Renal cortex interstitium (tissue), 15 donors: ENCODE measurements at places on chromosomes 1 and 21. TPM values are rescaled to one million over a fixed set of nuclear protein-coding genes. Genes with fewer than 3 reads are reported as not detected.

The RHD gene
- 3.1 TPM for polyA plus RNA-seq

The MX2 gene
- 2.4 TPM for polyA plus RNA-seq

The FCAMR gene
- polyA plus RNA-seq = 8.1 TPM

The AMY1C gene
- not detected for polyA plus RNA-seq

The GLIS1 gene
- 2.2 TPM for polyA plus RNA-seq

The RNU1-3 gene
- polyA plus RNA-seq = not detected

The DDI2 gene
- 24.9 TPM for polyA plus RNA-seq

The RNU1-1 gene
- not detected for polyA plus RNA-seq

The PLA2G2F gene
- polyA plus RNA-seq = 0.17 TPM

The OR14A16 gene
- not detected for polyA plus RNA-seq

The AHCTF1 gene
- 63.4 TPM for polyA plus RNA-seq

The GLRX2 gene
- polyA plus RNA-seq = 13.3 TPM

- no peak for DNase-seq
These were observed 53.4 kb downstream of the PLXNA2 start for GRCh38 chr1:208190784-208191183.

- DNase-seq = no peak
These were observed 83.9 kb downstream of the ST6GALNAC5 start for GRCh38 chr1:76951153-76951552.

DNA sequence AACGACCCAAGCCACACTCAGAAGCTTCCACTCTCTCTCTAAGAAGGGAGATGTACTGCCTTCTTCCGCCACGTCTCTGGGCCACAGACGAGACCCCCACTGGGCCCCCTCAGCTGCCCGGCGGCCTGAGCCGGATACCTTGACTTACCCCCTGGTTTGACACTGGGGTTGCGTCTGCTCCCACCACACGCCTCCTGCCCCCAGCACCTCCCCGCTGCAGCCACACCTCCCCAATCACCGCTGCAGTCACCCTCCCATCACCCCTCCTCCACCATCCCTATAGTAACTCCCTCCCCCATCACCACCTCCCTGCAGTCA lies 10.7 kb downstream of the PANK4 start:
- DNase-seq = no peak

DNA sequence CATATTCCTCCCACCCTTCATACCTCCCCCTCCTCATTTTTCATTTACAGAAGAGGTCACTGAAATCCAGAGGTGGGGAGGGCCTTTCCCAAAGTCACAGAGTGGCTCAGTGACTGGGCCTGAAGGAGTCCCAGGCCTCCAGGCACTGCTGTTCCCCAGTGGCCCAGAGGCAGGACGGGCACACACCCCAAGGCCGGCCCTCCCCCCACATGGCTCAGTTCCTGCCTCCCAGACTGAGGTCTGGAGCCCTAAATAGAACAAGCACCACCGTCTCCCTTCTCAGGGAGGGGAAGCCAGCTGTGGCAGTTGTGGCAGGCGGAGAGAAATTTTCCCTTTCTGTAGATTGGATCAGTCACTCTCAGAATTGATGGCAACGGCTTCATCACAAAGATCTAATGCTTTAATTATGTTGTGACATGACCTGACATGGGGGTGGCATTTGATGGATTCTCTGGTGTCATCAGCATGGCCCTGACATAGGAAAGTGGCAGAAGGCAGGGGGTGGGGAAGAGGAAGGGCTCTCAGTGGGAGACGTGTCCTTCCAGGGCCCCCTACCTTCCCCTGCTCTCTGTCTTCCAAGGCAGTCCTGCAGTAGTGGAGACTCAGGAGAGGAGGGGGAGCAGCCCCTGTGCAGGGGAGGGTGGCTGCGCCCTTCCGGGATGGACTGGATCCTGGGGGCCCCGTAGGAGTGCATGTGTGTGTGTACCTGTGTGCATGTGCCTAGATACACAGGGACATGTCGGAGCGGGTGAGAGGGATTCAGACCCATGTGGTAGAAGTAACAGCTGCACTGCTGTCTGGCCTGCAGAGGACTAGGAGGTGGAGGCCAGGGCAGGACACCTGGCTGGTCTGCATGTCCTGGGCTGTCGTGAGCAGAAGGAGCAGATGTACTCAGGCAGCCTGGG lies 41.2 kb upstream of the FOXO6 start:
- DNase-seq = no peak

GRCh38 chr1:27086026-27086425 lies 68.9 kb downstream of the SLC9A1 start:
- no peak for DNase-seq

DNA sequence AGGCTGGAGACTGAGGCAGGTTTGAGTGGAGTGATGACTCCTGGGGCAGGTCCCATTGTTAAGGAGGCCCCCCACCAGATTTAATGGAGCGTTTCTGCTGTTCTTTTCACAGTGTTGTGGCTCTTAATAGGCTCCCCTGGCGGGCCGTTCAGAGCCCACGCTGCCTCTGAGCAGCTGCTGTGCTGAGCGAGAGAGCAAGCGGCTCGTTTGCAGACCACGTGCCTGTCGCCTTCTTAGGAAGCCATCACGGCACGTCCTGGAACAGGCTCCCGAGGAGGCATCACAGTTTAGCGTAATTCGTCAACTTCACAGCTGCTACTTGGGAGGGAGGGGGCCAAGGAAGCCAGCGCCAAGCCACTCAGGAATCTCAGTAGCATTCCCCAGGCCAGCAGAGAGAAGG lies 70.5 kb upstream of the CTTNBP2NL start:
- DNase-seq = no peak

GRCh38 chr1:145979746-145980456 lies 15.4 kb downstream of the POLR3GL start:
- no peak for DNase-seq

DNA sequence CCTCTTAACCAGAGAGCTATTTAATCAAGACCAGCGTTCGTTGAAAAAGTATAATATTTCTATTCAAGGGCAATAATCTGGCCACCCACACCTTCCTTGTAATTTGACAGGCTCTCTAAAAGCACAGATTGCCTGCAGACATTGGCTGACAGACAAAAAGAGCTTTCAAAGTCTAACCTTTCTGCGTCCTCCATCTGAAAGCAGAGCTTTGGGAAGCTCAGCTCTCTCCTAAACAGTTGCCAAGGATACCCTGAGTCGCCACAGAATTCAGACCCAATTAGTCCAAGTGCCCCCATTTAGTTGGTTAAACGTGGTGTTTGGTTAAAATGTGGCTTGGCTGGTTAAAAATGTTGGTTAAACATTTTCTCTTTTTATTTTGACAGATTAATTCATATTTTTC lies 33.7 kb upstream of the PLA2G2C start:
- DNase-seq = no peak

DNA sequence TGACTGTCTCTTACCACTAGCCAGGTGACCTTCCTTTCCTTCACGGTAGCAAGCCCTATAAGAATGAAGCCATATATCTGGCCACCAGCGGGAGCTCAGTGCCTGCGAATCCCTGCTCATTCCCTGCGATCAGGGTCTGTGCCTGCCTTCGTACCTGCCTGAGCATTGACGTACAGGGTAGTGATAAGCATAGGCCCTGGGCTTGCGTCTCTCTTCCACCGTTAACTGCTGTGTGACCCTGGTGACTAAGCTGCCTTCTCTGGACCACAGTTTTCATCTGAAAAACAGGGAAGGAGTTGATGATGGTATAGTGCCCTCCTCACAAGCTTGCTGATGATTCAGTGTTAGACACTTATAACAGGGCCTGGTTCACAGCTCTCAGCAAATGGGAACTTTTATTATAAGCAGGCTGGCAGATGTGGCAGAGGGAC lies 4.1 kb downstream of the ZC3H12A start:
- no peak for DNase-seq

DNA sequence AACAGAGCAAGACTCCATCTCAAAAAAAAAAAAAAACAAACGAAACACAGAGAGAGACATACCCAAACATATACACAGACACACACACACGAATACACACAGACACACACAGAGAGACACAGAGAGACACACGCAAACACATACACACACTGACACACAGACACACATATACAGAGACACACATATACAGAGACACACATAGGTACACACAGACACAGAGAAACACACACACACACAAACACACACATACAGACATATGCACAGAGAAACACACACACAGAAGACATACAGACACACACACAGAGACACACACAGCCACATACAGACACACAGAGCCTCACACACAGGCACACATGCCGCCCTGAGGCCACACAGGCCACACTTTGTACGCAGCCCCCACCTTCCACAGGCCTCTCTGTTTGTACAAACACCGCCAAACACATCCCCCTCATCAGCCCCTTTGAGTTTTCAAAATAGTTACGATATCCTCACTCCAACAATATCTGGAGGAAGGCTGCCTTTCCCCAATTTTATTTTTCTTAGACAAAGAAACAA lies 57.5 kb upstream of the ABCG1 start:
- no peak for DNase-seq

GRCh38 chr1:169513208-169513607 lies 27.5 kb upstream of the SLC19A2 start:
- DNase-seq = no peak

GRCh38 chr1:175191659-175192058 lies 917 bp downstream of the KIAA0040 start:
- DNase-seq = no peak

DNA sequence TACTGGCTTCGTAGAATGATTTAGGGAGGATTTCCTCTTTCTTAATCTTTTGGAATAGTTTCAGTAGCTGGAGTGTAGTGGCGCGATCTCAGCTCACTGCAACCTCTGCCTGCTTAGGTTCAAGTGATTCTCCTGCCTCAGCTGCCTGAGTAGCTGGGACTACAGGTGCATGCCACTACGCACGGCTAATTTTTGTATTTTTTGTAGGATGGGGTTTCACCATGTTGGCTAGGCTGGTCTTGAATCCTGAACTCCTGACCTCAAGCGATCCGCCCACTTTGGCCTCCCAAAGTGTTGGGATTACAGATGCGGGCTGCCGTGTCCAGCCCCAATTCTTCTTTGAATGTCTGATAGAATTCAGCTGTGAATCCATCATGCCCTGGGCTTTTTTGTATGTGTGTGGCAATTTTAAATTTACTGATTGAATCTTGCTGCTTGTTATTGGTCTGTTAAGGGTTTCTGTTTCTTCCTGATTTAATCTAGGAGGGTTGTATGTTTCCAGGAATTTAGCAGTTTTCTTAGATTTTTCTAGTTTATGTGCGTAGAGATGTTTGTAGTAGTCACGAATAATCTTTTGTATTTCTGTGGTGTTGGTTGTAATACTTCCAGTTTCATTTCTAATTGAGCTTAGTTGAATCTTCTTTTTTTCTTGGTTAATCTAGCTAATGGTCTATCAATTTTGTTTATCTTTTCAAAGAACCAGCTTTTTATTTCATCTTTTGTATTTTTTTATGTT lies 15.3 kb downstream of the MAN1C1 start:
- DNase-seq = no peak

DNA sequence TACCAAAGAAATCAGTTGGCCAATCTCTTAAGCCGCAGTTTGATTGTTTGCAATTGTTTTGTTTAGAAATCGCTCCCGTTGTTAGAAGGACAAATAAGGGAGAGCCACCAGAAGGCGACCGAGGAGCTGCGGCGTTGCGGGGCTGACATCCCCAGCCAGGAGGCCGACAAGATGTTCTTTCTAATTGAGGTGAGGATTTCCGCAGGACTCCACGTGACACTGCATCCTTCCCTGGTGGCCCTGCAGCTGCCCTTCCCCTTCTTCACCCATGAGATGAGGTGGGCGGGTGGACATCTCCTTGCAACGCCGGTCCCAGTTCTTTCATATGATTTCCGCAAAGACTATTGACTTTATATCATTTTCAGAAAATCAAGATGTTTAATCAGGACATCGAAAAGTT lies 27.2 kb upstream of the MX1 start:
- DNase-seq = no peak

DNA sequence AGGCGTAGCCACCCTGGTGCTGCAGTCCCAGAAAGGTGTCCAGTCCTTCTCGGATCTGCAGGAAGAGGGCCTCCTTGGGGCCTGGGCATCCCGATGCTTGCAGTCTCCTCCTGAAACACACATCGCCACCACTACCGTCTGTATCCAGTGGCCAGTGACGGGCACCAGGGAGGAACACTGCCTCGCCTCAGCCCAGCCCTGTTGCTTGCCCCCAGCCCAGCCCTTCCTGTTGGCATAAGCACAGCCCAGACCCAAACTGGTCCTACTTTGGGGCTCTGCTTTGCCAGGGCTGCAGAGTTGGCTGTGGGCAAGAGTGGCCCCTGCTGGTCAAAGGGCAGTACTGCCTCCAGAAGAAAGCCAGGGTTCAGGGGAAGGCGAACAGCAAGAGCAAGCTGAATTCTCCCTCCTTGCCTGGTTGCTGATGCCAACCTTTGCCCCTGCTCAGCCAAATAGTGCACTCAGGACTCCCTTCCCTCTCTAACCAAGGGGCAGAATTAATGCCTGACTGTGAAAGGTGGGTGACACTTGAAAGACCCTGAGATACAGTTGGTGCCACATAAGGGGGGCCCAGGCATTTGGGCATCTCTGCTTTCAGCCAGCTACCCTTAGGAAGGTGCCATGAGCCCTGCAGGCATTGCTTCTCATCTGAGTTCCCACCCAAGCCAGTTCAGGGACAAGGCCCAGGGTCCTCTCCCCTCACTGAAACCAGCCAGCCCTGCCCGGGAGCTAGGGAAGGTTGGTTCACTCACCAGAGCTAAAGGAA lies 11.1 kb upstream of the ARHGEF2 start:
- no peak for DNase-seq

- no peak for DNase-seq
These were observed 71.3 kb upstream of the DNAJC6 start for GRCh38 chr1:65238010-65238409.

- DNase-seq = no peak
These were observed 48.3 kb upstream of the MTR start for GRCh38 chr1:236746785-236747184.

- no peak for DNase-seq
These were observed 135.1 kb downstream of the CHD1L start for GRCh38 chr1:147377263-147378246.

GRCh38 chr1:186082235-186082937 lies 292.7 kb downstream of the TPR start:
- DNase-seq = peak; percentile 68

DNA sequence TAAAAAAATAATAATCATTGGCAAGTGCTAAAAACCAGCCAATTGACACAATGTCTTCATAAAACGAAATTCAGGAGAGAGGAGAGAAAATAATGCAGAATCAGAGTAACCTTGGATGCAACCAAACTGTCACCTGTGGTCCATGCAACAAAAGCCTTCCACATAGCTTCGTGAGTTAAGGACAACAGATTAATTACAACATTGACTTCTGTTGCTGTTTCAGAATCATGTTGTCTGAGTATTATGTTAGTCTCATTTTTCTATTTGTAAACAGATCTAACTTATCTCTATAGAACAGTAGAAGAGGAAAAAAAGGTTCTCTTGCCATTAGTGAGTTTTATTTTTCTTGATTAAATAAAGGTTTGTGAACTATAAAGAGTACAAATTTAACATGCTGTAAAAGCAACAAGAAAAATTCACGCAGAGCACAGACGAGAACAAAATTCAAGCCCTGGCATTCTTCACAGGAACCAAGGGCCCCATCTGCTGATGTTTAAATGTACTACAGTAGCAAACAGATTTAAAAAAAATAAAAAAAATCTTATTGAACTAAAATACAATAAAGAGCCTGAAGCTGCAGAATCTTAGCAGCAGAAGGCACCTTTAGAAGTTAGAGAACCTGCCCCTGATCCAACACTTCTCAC lies 381.1 kb upstream of the PKN2 start:
- peak; percentile 44 for DNase-seq
